ENCODE measurements at places on chromosomes 12 and 14.

GRCh38 chr14:67240168-67240932, 885 bp upstream of the PALS1 start:
- H3K36me3 ChIP-seq: no peaks in the 10 kb centered on the region
- peak; percentile 9 for DNase-seq
- H3K4me3 ChIP-seq: peak overlapping the region; percentile 67
- peak overlapping the region; percentile 65 for H3K27ac ChIP-seq
- peaks cover 9% of the 10 kb centered on the region for H3K4me1 ChIP-seq

- DNase-seq: no peak
- no peaks in the 10 kb centered on the region for H3K27me3 ChIP-seq
- H3K4me3 ChIP-seq: no peak overlapping the region
- no peaks in the 10 kb centered on the region for H3K4me1 ChIP-seq
- H3K36me3 ChIP-seq: no peaks in the 10 kb centered on the region
Measured at GRCh38 chr12:101959607-101960006, 82.2 kb downstream of the DRAM1 start.

- H3K36me3 ChIP-seq: no peaks in the 10 kb centered on the region
- H3K27ac ChIP-seq: no peak overlapping the region
- no peak for DNase-seq
Measured at GRCh38 chr14:106875503-106875902, 1349.1 kb downstream of the TMEM121 start.

GRCh38 chr14:65864984-65865383, 452.5 kb downstream of the FUT8 start:
- no peaks in the 10 kb centered on the region for H3K36me3 ChIP-seq
- no peak for DNase-seq
- H3K27ac ChIP-seq: no peak overlapping the region
- no peak overlapping the region for H3K4me3 ChIP-seq
- H3K27me3 ChIP-seq: no peaks in the 10 kb centered on the region

GRCh38 chr14:103476065-103476464, 46.6 kb downstream of the CKB start:
- H3K36me3 ChIP-seq: peaks cover 49% of the 10 kb centered on the region
- no peak for DNase-seq
- no peaks in the 10 kb centered on the region for H3K4me1 ChIP-seq
- no peak overlapping the region for H3K4me3 ChIP-seq
- no peak overlapping the region for H3K27ac ChIP-seq

- no peaks in the 10 kb centered on the region for H3K36me3 ChIP-seq
- H3K4me1 ChIP-seq: peaks cover 8% of the 10 kb centered on the region
- H3K27ac ChIP-seq: no peak overlapping the region
- peaks cover 8% of the 10 kb centered on the region for H3K27me3 ChIP-seq
- H3K4me3 ChIP-seq: no peak overlapping the region
Measured at GRCh38 chr12:16344269-16344668, 3.2 kb upstream of the MGST1 start.

- peaks cover 26% of the 10 kb centered on the region for H3K4me1 ChIP-seq
- no peak for DNase-seq
- no peaks in the 10 kb centered on the region for H3K36me3 ChIP-seq
- H3K4me3 ChIP-seq: peak overlapping the region; percentile 46
- H3K27ac ChIP-seq: peak overlapping the region; percentile 99
Measured at GRCh38 chr12:10365696-10366405, 24.0 kb downstream of the KLRK1 start.

DNA sequence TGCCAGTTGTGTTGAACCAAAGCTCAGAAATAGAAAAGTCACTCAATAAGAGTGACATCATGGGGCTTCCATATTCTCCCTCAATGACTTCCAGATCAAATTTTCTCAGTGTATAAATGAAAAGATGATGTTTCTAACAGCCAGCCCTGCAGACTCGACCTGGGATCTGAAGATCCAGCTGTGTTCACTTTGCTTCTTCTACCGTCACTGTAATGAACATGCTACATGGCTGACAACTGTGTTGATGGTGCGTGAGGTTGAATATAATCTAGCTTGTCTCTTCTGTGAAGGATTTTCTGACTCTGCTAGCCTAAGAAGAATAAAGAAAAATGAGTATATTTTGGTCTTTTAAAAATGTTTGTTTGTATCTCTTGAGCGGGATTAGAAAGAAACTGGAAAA, 577.8 kb downstream of the ETNK1 start:
- no peak overlapping the region for H3K27ac ChIP-seq
- H3K36me3 ChIP-seq: no peaks in the 10 kb centered on the region
- H3K27me3 ChIP-seq: no peaks in the 10 kb centered on the region

All from spinal cord (tissue), 10 donors.